CD8-positive, alpha-beta memory T cell (primary cell): ENCODE measurements at places on chromosomes 3 and 15.
A peak's percentile ranks its signal among the peaks of the same experiment; 100 is the strongest.

DNA sequence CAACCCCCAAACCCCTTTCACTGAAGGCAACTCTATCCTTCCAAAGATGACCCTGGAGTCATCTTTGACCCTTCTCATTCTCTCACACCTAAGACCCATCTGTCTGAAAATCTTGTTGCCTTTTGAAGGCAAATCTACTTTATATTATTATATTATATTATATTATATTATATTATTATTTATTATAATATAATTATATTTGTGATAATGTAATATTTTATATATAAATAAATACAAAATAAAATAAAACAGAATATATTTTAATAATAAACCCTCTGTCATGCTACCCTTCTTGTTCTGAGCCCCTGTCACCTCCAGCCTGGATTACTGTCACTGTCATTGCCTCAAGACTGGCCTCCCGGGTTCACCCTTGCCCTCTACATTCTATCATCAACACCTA is 5.0 kb upstream of the PROK2 start:
- no peak for DNase-seq

- DNase-seq = no peak
Observed at GRCh38 chr15:76954744-76955143, 23.2 kb downstream of the RCN2 start.

- no peak for DNase-seq
Observed at GRCh38 chr3:66756468-66757036, 241.6 kb upstream of the KBTBD8 start.

- no peak for DNase-seq
Observed at GRCh38 chr15:64740311-64741170, 34.8 kb downstream of the RBPMS2 start.

DNA sequence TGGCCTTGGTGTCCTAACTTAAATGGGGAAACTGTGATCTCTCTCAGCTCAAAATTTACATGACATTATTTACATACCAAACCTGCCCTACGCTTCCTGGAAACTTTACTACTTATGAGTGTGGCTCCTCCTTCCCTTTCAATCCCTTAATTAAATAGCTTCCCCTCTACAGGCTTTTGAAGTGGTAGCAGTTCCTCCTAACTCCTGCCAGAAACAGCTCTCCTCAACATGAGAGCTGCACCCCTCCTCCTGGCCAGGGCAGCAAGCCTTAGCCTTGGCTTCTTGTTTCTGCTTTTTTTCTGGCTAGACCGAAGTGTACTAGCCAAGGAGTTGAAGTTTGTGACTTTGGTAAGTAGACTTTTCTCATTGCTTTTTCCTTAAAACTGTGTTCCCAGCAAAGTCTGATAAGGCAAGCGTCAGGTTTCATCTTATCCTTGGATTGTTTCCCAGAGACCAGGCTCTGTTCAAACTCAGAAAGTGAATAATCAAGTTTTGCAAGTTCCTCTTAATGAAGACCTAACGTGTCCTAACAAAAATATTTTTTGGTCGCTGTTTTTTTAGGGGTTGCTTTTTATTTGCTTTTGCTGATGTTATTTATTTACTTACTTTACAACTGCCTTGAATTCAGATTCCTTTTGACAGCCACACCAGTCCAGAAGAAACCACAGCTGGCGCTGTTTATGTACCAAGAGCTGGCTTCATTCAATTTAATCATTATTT is at the start of gene ACP3:
Gene ACP3, plus strand, starts transcription at position 179 of the 720 bp plus-strand sequence. Its CDS starts 50 bp downstream, at position 229.
- no peak for DNase-seq

- no peak for DNase-seq
Observed at GRCh38 chr15:67465196-67465952, 55.6 kb upstream of the C15orf61 start.

DNA sequence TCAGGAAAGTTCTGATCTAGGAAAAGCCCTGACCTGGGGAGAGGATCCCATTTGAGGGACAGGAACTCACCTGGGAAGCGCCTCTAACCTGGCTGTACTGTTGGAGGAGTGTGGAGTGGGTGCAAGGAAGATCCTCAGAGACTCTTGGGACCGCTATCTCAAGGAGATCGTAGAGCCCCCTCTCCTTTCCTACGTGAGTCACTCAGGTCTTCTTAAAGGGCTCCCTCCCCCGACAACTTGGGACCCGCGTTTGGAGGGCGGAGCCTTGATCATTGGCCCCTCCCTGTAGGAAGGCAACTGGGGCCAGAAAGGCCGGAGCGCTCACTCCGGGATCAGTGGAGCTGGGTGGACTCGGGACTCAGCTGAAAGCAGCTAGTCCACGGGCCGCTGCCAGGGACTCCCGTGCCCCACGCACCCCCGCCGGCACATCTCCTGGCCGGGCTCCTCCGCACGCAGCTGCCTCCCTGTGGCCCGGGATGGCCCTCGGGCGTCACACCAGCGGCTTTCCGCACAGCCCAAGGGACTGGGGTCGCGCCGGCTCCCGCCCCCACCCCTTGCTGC is 520 bp downstream of the SLC26A6 start:
- DNase-seq = peak; percentile 60

GRCh38 chr3:23275814-23276213 is 72.7 kb downstream of the UBE2E2 start:
- DNase-seq = no peak

GRCh38 chr15:77591968-77592613 is 40.6 kb downstream of the LINGO1 start:
- no peak for DNase-seq

DNA sequence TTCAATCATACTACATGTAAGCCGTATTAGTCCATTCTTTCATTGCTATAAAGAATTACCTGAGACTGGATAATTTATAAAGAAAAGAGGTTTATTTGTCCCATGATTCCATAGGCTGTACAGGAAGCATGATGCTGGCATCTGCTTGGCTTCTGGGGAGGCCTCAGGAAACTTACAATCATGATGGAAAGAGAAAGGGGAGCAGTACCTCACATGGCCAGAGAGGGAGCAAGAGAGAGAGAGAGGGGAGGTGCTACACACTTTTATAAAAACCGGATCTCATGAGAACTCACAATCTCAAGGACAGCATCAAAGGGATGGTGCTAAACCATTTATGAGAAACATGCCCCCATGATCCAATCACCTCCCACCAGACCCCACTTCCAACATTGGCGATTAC is 14.3 kb upstream of the CLASP2 start:
- no peak for DNase-seq

GRCh38 chr3:11757441-11757875 is 89.2 kb downstream of the TAMM41 start:
- no peak for DNase-seq

DNA sequence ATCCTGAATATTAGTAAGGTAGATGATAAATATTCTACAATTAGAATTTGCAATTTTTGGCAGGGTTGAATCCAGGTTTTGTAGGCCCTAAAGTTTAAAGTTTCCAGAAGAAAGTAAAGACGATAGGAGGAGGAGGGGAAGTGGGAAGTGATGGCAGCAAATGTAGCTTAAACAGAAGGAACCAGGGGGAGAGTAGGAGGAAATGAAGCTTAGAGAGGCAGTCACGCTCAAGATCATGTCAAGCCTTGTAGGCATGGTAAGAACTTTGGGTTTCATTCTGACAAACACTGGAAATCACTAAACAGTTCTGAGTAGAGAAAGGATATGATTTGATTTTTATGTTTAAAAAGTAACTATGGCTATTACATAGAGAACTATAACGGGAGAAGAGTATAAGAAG is 63.9 kb downstream of the NR2E3 start:
- no peak for DNase-seq

- DNase-seq = no peak
Observed at GRCh38 chr3:55782807-55783206, 295.7 kb upstream of the WNT5A start.

DNA sequence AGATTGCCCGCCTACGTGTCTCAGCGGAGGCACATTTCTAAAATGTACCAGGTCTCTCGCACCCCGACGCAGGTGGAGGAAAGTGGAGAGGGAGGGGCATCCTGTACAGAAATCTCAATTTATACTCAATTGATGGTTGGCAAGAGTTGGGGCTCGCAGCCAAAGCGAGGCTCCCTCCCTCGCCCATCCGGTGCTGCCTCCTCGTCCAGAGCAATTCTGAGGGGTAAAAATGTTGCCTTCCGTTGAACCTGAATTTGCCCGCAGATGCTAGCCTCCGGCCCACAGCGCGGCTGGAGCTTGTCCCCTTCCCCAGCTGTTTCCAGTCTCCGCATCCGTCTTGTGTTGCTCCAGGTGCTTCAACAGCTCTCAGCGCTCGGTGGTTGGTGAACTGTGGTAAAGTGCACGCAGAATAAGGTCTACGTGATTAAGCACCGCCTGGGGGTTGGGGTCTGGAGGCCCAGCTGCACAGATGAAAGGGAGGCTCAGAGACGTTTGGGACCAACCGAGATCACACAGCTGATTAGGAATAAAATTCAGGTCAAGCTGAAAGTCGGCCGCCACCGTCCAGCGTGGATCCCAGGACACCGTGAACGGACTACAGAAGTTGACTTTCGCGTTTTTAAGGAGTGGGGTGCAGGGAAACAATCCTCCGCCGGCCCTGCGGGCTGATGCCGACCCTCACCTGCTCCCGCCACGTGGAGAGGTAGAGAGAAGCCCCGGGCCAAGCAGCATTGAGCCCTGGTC is 846 bp upstream of the POLG start:
- no peak for DNase-seq

DNA sequence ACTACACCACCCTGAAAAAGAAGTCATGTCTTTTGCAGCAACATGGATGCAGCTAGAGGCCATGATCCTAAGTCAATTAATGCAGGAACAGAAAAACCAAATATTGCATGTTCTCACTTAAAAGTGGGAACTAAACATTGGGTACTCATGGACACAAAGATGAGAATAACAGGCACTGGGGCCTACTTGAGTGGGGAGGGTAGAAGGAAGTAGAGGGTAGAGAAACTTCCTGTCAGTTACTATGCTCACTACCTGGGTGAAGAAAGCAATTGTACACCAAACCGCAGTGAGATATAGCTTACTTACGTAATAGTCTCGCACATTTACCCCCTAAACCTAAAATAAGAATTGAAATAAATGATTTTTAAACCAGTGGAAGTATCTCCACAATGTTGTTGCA is 480.5 kb upstream of the ARRDC4 start:
- no peak for DNase-seq

GRCh38 chr3:133803469-133803868 is 2.1 kb upstream of the SRPRB start:
- DNase-seq = no peak

DNA sequence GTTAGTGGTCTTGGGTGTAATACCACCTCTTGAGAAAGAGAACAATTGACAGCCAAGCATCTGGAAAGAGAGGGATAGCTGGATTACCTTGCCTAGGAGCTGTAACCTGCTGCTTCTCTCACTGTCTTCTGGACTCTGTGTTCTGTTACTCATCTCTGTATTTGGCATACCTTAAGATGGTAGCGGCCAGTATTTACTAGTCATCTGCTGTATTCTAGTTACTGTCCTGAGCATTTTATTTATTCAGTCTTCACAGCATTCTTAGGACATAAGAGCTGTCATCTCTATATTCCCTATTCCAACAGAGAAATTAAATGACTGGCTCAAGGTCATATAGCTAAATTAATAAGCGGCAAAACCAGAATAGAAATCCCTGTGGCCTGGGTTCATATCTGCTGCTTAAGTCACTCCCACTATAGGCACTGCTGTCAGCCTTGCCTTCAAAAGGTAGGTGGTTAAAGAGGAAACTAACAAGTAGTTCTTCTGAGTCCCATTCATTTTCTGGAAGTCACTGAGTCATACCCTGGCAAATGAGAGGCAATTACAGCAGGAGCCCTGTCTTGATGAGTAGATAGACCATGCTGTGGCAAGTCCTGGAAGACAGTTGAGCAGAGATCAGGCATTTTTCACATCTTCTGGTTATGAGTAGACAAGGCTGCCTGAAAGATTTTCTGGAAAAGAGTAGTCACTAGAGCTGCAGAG is 68.2 kb downstream of the RAB7A start:
- no peak for DNase-seq

- DNase-seq = no peak
Observed at GRCh38 chr3:905217-905616, 187.6 kb upstream of the CNTN6 start.

DNA sequence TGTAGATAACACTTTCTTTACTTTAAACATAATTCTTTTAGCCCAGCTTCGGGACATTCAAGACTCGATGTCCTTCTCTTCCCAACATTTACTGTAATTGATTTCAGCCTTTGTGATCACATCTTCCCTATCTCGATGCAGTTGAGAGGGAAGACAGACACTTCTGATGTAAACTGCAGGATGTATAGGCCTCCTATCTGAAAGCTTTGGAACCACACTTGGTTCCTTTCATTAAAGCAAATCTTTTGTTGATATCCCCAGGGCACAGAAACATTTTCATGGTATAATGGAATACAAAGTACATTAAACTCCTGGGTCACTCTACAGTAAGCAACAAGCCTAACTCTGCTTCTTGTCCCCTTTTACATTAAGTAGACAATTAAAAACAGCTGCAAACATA is 6.4 kb downstream of the GRM7 start:
- no peak for DNase-seq

GRCh38 chr3:112366522-112366921 is 33.6 kb downstream of the CD200 start:
- no peak for DNase-seq

- DNase-seq = no peak
Observed at GRCh38 chr15:31308185-31308639, 18.4 kb upstream of the KLF13 start.

DNA sequence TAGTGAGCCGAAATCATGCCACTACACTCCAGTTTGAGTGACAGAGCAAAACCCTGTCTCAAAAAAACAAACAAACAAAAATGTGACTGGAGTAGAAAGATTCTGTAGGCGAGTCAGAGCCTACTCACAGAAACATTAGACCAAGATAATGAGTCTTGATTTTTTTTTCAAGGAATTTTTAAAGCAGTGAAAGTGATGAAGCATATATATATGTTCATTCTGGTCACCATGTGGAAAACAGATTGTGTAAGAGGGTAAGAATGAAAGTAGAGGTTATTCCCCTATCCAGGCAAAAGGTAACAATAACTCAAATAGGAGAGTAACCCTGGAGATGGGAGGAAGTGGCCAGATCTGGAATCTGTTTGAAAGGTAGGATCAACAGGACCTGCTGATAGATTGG is 26.2 kb upstream of the FHIT start:
- no peak for DNase-seq

- DNase-seq = no peak
Observed at GRCh38 chr15:46277451-46277850, 642.6 kb downstream of the SQOR start.

DNA sequence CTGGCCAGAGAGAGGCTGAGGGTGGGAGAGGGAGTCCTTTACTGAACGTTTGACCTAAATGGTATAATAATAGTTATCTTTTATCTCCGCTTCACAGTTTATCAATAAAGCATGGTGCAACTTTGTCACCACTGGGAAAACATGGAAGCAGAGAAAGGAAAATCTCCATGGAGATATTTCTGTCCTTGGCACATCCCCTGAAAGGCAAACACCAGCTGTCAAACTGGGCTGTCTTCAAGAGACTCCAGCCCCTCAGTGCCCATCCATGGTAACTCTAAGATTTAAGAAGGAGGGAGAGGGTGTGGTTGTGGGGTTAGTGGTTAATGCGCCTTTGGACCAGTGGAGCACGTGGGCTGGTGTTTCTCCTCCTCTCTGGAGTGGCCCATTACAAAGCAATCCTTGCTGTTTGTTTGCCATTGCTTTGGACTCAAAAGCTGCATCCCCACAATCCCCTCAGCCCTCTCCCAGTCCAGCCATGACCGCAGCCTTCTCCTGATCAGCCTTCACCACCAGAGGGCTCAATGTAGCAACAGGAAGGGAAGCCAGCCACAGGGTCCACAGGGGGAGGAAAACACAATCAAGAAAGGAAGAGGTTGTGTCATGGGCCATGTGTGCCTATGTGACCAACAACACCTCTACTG is 38.2 kb upstream of the FAM174B start:
- DNase-seq = no peak
